NCI-H510A (cell line): ENCODE measurements at places on chromosomes 1 and 21.

GRCh38 chr1:215543191-215543606 is 23.9 kb upstream of the KCTD3 start:
- DNase-seq = no peak

- DNase-seq = no peak
These were observed 51.2 kb downstream of the SIPA1L2 start for GRCh38 chr1:232578651-232579195.

DNA sequence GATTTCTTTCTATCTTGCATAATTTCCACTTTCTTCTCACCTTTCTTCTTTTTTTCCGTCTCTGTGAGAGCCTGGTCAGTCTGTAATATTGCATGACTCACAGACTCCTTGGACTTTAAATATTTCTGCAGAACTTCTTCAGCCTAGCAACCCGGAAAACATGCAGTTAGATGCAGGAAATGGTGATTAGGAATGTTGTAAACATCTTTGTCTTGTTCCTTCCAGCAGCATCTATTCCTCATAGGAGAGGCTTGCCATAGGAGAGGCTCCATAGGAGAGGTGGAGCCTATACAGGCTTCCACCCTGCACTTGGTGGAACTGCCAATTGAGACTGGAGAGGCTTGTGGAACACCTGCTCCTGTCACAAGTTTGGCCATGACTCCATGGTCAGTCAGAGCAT is 10.0 kb downstream of the GBP5 start:
- DNase-seq = no peak

GRCh38 chr1:222897527-222898190 is 82.8 kb downstream of the DISP1 start:
- no peak for DNase-seq

GRCh38 chr1:48943393-48943792 is 166.7 kb upstream of the BEND5 start:
- DNase-seq = no peak

GRCh38 chr1:16133007-16133961 is 22.6 kb downstream of the EPHA2 start:
- DNase-seq = no peak

DNA sequence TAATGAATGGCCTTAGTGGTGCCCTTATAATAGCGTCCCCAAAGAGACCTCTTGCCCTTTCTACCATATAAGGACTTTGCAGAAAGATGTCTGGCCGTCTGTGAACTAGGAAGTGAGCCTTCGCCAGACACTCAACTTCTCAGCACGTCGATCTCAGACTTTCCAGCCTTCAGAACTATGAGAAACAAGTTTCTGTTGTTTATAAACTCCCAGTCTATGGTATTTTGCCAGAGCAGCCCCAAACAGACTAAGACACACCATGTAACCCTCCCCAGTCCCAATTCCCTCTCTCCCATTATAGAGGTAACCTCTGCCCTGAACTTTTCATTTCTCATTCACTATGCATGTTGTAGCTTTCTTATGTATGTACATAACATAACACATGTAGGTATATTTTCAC is 55.7 kb downstream of the NID1 start:
- no peak for DNase-seq

GRCh38 chr21:36079010-36079649 is 9.3 kb downstream of the CBR1 start:
- no peak for DNase-seq

GRCh38 chr1:30572192-30572591 is 151.2 kb downstream of the MATN1 start:
- DNase-seq = no peak

DNA sequence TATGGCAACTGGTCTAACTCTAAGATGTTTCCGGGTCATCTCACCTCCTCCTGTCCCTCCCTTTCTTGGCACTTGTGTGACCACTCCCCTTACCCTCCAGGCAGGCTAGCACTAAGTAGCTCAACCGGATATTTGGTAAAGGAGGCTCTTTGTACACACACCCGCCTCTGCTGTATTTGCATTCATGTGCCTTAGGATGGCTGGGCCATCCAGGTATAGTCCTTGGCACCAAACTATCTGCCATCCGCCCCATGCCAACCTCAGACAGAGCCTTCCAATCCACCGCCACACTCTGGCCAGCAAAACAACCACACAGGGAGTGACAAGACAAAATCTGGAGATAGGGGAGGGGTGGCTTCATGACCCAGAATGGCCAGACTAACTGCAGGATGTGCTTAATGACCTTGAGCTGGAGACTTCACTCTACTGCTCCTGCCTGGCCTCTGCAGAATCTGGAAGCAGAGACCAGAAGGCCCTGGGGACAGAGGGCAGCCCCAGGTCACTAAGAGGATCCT is 59.5 kb downstream of the CDK18 start:
- peak; percentile 32 for DNase-seq

DNA sequence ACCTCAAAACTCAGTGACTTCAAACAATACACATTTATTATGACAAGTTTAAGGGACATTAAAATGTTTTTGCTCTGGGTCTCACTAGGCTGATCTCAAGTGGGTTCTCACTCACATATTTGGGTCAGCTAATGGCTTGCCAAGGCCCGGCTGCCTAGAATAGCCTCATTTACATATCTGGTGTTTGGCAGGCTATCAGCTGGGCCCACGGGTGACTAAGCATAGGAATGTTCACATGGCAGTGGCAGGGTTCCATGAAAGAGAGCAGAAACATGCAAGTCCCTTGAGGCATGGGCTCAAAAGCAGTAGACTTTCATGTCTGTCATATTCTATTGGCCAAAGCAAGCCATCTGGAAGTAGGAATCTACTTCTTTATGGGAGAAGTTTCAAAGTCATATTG is 492.6 kb downstream of the KCNT2 start:
- no peak for DNase-seq

DNA sequence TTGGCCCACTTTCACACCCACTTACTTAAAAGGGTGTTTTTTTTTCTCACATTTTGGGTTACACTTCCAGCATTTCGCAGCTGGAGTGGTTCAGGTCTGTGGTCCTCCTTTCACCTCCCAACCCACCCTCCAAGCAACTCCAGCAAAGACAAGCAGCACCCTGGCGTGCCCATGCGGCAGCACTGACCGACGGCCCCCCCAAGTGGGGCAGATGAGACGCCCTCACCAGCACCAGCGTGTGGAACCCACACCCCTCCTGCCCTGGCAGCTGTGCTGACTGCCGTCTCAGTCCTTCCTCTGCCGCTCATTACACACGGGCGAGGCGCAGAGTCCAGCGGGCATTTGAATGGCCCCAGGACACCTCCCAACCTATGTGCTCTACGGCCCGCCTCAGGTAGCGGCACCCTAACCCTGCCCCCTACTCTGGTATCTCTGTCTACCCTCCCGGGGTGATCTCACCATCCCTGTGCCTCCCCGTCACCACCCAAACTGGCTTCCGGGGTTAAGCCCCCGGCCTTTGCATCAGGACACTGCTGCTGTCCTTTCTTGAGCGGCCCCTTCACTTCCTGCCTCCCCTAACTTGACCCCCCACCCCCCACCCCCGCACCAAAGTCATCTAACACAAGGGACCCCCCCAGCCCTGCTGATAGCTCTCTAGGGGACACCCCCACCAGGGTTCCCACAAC is 10.9 kb downstream of the LSS start:
- no peak for DNase-seq

- no peak for DNase-seq
These were observed 1.2 kb downstream of the ZFP69 start for GRCh38 chr1:40478276-40478675.

DNA sequence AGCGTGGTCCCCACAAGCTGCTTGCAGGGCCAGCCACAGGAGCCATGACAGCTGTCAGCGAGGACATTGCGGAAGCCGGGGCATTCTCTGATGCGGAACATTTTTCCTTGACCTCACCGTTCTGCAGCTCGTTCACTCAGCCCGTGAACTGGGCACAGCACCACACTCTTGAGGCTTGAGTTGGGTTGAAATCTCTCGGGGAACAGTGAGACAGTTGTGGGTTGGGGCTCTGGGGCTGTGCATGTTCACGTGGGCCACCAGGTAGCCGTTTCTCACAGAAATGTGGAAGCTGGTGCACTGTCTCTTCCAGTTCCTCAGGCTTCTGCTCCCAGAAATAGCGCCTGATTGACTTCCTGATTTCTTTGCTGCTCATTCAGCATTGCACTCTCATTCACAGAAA is 69.8 kb downstream of the SPSB1 start:
- DNase-seq = no peak

GRCh38 chr1:161061419-161061818 is 8.3 kb downstream of the ARHGAP30 start:
- no peak for DNase-seq

DNA sequence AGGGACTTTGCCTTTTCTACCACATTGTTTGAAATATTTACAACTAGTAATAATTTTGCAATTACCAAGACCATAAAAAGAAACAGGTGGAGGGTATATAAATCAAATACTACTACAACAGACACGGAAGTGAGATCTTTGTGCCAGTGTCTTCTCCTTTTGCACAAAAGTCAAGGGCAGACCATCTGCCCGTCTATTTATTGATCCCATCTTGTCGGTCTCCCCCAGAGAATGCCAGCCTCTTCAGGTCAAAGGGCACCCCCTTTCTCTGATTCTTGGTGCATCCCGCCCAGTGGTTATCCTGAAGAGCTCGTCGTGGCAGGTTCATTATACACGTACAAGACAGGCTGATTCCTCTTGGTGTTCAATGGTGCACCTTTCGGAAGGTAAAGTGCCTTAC is 4.8 kb upstream of the PDE9A start:
- DNase-seq = no peak

- DNase-seq = no peak
These were observed 45.9 kb downstream of the FAAP20 start for GRCh38 chr1:2148691-2149090.

DNA sequence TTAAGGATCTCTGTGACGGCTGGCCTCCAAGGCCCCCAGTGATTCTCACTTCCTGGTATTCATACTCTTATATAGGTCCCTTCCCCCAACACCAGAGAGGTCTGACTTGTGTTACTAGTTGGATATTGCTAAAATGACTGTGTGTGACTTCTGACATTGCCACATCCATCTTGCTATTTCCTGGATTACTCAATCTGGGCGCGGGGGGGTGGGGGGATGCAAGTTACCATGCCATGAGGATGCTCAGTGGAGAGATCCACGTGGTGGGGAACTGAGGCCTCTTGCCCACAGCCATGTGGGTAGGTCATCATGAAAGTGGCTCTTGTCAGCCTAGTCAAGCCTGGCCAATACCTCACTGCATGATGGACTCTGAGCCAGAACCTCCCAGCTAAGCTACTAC is 117.0 kb downstream of the UBE2U start:
- DNase-seq = no peak

DNA sequence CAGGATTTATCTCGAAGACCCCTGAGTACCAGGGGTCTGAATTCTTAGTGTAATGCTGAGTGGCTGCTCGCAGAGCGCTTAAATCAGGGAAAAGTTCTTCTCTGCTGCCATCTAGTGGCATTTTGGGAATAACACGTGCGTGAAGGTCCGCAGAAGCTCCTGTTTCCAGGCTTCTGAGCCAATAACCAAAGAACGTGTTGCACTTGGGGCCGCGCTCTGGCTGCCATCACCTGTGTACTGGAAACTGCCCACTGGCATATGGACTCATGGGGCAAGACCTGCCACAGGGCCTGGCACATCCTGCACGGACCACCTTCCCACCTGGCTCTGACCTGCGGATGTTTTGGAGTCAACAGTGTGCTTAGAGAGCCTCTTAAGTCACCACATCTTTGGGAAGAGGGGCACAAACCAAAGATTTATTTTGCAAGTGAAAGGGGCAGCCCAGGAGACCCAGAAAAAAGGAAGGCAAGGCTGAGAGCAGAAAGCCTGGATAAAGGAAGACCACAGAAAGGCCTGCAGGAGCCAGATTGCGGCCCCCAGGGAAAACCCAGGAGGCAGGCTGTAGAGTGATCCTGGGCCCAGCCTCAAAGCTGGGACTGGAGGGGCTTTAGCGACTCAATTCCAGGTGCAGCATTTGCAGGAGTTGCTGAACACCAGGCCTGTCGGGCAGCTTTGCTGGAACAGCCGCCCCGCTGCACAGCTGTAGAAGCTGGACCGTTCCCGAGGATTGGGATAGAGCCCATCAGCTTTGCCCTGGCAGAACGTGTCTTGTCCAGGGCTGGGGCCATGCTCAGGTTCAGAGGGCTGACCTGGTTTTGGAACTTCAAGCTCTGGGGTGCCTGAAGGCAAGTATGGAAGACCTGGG is 13.0 kb downstream of the CHIT1 start:
- DNase-seq = peak; percentile 29

- DNase-seq = no peak
These were observed 360.6 kb upstream of the USP24 start for GRCh38 chr1:55575571-55576279.

- no peak for DNase-seq
These were observed 24.3 kb downstream of the SUCO start for GRCh38 chr1:172557270-172557669.

- no peak for DNase-seq
These were observed 20.4 kb downstream of the DEGS1 start for GRCh38 chr1:224203243-224204016.

DNA sequence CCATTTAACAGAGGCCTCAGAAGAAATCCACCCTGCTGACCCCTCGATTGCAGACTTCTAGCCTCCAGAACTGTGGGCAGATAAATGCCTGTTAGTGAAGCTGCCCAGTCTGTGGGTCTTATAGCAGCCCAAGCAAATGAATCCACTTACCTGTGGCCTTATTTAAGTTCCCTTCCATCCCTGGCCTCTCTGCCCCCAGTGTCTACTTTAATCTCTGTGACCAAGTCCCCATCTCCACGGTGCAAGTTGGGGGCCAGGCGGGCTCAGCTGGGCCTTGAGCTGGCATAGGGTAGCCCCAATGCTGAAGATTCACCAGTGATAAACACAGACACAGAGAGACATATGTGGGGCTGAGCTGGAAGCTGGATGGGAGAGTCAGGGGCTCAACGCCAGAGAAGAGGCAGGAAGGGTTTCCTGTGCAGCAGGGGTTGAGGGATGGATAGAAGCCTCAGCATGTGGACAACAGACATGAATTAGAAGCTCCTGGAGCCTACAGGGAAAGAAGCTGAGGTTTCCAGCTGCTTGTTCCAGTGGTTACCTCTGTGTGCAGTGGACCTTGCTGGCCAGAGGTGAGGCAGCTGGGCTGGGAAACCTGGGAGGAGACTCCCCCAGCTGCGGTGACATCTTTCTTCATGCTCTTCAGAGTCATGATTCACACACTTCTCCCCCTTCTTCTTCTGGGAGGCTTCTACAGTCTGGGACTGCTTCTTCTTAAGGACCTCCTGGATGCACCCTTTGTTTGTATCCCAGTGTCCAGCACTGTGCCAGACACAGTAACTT is 13.4 kb upstream of the B3GALT5 start:
- DNase-seq = no peak

DNA sequence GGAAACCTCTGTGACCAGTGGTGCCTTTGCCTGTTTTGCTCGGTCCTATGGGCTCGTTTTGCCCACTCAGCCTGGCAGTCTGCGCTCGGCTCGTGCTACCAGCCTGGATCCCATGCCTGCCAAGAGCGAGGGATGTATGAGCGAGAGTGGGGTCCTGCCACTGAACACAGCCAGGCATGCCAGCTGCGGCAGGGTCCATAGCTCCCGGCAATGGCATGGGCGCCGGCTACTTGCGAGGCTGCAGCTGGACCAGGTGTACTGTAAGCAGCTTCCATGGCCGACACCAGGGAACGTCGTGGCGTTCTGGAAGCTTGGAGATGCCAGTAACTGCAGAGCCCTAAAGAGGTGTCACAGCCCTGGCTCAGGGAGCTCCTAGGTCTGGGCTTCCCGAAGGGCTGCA is 22.4 kb upstream of the TGFB2 start:
- no peak for DNase-seq

GRCh38 chr1:153944005-153944826 is 2.3 kb downstream of the DENND4B start:
- DNase-seq = no peak
